ENCODE measurements at places on chromosomes 1 and 21.

DNA sequence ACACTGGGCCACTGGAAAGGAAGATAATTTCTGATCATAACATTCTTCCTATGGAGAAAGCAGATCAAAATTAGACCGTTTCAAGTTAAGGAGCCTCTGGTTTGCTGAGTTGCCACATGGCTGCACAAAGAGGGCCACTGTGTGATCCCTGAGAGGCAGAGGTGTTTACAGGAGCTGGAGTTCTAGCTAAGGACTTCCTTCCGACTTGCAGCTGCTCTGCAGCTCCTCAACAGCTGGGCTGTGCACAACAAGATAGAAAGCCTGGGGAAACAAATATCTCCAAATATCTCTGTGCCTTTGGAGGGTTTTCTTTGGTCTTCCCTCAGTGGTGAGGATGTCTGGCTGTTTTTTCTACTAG lies 26.8 kb downstream of the GADD45A start:
- DNase-seq = no peak

GRCh38 chr1:59013276-59013927 lies 229.6 kb upstream of the JUN start:
- DNase-seq = no peak

DNA sequence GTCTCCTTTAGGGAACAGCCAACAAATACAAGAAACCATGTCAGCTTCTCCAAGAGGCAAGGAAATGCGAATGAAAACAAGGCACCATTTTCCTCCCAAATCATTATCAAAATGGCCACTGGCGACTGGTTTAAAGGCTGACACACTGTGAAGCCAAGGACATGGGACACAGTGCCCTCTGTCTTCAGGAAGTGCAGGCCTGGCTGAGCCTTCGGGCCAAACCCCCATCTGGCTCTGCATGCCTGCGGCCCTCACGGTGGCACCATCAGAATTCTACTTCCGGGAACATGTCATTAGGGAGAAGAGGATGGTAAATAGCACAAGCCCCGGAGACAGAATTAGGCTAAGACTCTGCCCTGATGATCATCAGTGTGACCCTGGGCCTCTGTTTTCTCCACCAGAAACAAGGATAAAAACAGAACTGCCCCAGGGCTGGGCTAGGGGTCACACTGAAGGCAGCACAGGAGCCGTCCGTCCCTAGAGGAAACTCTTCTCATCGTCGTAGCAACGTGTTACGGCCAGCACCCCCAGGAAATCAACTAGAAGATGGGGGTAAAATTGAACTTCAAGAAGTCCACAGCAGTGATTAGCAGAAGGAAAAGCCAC lies 103.5 kb downstream of the NPHP4 start:
- no peak for DNase-seq

- DNase-seq = no peak
Measured at GRCh38 chr1:107264561-107264960, 123.7 kb downstream of the NTNG1 start.

DNA sequence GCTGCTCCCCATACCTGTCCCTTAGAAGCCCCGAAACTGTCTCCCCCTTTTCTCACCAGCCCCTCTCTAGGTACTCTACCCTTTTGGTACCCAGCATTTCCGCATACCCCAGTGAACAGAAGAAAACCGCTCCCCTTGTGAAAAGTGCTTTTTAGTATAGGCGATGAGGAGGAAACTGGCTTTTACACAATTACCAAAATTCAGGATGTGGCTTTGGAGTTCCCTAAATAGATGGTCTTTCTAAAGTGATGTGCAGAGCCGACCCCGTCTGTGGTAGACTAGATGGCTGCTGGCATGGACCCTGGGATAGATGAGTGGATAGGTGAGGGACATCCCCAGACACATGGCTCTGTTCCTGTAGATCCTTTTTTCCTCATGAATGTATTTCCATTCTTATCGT lies 2.6 kb upstream of the PER3 start:
- no peak for DNase-seq

DNA sequence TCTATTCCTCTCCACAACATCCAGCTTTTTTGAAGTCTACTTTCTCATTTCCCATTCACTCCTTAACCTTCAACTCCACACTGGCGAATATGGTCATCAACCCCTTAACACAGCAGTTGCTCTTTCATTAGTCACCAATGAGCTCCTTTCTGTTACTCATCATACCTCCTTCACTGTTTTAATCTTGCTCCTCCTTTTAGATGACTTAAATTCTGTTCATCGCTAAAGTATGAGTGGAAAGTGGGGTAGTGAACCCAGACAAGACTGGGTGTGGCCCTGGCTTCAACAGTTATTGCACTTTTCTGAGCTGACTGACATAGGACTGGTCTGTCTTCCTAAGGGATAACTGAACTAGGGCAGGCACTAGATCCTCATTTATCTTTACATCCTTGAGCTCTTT lies 51.3 kb downstream of the AKT3 start:
- no peak for DNase-seq

- DNase-seq = no peak
Measured at GRCh38 chr1:18556364-18556763, 74.3 kb upstream of the PAX7 start.

DNA sequence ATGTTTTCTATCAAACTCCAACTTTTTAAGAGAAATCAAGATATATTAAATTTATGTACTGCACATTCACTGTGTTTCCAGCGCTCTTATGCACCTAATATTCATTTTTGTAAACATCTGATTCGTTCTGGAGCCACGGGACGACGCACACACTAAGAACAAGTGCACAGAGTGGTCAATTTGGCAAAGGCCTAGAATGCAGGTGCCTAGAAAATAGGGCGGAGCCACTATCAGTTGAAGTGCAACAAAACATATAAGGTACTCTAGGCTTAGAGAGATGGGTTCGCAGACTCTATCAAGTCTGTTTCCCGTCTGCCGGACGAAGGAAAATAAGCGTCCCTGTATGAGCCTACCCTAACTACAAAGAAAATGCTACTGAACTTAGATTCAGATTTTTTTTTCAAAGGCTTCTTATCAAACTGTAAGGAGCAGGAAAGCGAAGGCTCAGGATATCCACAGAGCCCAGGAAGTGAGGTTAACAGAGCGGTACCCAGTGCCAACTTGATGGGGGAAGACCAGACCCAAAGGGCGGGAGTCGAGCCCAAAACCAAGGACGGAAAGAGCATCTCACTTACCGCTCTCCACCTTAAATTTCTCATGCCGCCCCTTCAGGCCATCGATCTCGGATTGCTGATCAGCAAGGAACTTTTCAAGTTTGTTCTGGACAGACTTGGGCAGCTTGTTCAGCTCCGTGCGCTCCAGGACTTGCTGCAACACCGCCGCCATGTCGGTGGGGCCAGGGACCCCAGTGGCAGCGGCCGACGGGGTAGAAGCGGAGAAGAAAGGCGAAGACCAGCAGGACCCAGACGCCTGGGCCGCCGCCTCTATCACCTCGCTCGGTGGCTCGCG lies 526 bp downstream of the TPR start:
- no peak for DNase-seq

DNA sequence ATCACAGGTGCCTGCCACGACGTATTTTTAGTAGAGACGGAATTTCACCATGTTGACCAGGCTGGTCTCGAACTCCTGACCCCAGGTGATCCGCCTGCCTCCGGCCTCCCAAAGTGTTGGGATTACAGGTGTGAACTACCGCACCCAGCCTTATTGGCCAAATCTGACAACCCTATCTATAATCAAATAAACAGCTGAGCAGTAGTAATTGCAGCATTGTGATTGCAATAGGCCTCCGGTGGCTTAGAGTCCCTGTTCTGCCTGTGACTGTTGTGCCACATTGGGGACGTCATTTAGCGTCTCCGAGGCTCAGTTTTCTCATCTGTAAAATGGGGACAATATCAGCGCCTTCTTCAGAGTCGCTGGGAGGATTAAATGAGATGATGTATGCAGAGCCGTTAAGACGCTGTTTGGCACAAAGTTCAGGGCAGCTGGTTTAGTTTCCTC lies 569 bp upstream of the CAPN2 start:
- DNase-seq = no peak

DNA sequence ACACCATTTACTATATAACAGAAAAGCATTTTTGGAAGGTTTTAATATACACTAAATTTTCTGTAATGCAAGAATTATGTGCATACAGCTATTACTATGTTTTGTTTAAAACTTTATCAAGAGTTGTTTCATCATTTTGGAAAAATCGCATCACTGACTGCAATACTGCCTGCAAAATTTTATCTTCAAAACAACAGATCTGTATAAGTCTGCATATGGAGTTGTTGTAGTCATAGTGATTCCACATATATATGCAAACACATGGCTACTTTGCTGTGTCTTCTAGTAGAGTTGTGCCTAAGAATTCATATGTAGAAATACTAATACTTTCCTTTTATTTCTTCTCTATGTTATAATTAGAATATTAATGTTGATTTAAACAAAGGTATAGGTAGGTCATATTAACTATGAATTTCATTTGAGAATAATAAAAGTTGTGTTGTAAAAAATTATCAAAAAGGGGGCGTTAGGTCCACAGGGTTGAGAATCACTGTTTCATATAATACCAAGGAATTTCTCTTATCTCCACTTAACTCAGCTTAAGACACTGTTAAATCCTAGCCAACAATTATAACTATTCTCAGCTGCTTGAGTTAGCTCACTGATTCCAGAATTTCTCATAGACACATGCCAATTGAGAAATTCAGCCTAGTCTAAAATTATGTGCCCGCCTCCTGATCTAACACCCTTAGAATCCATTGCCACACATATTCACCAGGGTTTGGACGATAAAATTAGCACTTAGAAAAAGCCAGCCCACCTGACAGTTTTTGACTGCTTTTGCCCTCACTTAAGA lies 22.9 kb upstream of the LAMC1 start:
- DNase-seq = no peak

GRCh38 chr1:10674700-10675609 lies 121.5 kb downstream of the CASZ1 start:
- no peak for DNase-seq

GRCh38 chr1:209839875-209840546 lies 12.2 kb downstream of the UTP25 start:
- DNase-seq = no peak

- no peak for DNase-seq
Measured at GRCh38 chr1:236565530-236565929, 38.8 kb downstream of the HEATR1 start.

- no peak for DNase-seq
Measured at GRCh38 chr1:154968731-154969130, 1.8 kb downstream of the SHC1 start.

DNA sequence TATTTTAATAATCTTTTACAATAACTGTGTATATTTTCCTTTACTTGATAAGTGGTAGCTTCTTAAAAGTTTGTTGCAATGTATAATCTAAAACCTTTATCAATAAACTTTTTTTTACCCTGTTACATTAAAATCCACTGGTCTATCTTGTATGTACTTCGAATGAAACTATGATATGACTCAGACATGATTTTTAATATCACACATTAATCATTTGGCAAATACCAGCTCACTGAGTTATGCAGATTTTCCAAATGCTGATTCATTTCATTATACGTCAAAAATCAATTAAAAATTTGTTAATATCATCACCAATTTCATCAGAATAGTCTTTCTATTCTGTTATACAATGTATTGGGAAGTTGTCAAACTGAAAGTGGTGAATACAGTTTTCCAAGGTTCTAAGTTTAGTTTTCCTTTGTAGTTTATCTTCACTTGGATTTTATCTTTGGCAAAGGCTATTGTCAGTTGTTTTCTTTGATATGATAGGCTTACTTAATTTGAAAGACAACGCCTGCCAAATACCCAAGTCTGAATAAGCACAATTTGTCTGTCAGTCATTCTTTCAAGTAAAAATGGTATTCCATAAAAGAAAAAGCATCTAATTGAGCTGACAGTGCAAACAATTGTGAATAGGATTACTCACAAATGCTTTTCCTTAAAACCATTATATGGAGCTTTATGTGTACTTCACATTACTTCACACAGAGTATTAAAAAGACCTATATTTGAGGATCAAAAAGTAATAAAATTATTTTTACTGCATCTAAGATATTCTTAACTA lies 127.0 kb downstream of the NME7 start:
- DNase-seq = no peak

DNA sequence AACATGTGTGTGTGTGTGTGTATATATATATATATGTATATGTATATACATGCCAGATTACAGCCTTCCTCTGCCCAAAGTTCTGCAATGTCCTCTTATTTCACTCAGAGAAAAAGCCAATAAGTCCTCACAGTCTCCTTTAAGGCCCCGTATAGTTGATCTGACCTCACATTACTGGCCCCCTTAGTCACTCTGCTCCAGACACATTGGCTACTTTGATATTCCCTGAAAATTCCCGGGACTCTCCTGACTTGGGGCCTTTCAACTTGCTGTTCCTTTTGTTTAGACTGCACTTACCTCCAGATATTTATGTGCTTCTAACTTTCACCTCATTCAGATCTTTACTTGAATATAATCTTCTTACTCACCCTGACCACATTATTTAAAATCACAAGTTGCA lies 4.2 kb upstream of the BSDC1 start:
- DNase-seq = no peak

DNA sequence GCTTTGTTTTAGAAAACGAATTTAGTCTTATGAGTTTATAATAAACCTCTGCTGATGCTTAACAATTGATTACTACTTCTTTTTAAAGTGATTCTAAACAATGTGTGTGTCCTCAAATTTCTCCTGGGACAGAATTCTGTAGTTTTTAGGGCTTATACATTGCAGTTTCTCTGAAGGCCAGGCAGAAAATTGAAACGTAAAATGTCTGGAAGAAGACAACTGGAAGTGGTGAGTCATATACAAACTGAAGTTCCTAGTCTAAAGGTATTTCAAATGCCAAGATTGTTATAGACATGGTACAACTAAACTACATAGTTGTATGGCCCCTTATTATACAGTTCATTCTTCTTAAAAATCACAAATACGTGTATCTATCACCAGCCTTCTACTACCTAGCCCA lies 30.5 kb upstream of the RC3H1 start:
- DNase-seq = no peak

- DNase-seq = no peak
Measured at GRCh38 chr1:18703041-18703621, 72.5 kb downstream of the PAX7 start.

GRCh38 chr1:169466259-169467230 lies 19.2 kb downstream of the SLC19A2 start:
- no peak for DNase-seq

GRCh38 chr1:192463661-192464060 lies 111.9 kb upstream of the RGS1 start:
- DNase-seq = no peak

- DNase-seq = no peak
Measured at GRCh38 chr1:246784621-246785493, 60.6 kb downstream of the SCCPDH start.
